ENCODE measurements at places on chromosomes 5 and 9.

DNA sequence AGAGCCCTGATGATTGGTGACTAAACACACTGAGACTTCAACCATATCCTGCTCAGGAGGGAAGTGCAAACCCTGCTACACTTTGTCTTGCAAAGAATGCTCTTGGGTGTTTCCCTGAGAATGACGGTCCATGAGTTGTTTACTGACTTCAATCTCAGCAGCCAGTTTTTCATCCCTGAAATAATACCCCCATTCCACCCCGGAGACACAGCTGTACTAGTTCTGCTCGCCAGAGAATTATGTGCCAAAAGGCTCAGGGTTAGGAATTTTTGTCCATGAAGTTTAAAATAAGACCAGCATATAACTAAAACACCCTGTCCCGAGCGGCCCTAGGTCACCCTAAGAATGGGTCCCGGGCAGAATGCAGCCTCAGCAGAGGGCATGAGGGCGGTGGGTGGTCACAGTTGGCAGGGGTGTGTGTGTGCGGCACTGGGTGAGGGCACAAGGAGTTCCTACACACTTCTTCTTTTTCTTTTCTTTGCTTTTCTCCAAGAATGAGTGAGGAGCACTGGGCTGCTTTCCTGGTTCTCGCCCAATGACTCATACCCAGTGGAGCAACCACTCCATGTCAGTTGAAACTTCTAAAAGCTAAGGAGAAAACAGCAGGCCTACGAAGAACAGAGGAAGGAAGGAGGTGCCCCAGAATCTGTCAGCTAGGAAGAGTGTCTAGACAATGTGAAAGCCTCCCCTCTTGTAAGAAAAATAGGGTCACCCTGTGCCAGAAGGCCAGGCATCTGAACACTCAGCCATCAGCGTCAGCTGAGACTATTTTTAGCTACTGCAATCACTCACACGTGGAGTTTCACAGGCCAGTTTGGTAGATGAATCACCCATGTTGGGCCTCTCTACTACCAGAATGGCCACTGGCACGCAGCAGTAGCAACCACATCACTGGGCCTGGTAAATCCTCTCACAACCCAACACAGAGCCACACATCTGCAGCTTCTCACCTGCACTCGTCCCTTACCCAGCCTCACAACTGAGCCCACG, 105.9 kb downstream of the DPYSL3 start:
- peak; percentile 94 for DNase-seq

DNA sequence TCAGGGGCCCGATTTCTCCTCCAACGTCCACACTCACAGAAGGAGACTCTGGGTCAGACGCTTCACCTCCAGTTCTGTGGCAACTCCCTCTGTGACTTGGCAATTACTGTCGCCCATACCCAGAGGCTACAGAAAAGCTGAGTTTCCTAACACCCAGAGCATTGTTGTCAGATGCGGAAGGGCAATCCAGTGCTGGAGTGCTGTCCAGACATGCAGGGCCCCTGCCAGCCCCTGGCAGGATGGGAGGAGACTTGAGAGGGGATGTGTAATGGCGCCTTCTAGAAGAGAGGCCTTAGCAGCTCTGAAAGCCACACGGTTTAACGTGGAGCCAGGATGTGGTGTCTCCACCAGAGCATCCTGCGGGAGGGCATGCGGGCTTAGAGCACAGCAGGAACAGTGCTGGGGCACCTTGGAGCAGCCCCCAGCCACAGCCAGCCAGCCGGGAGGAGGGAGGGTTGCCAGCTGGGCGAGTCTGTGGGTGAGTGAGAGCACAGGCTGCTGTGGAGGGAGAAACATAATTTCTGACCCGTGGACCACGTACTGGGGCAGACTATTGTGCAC, 139.4 kb upstream of the IRX1 start:
- DNase-seq: no peak

GRCh38 chr5:96922499-96923244, 13.2 kb upstream of the LNPEP start:
- DNase-seq: no peak

GRCh38 chr9:3879726-3880505, 354.1 kb upstream of the RFX3 start:
- DNase-seq: no peak

- DNase-seq: peak; percentile 57
Measured at GRCh38 chr9:89941875-89942274, 337.1 kb downstream of the GADD45G start.

DNA sequence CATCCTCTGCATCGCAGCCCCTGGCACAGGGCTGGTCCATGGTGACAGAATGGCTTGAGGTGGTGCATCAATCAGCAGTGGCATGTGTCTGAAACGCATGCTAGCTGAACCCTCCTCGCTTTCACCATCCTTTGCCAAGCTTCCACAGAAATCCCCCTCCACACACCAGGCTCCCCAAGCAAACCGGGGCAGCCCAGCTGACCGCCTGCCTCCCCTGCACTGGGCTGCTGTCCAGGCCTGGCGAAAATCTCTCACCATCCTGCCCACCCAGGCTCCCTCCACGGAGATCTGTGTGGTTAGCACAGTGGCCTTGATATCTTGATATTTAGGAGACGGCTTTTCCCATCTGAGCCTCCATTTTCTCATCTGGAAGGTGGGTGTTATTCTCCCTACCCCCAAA, 905 bp upstream of the HRH2 start:
- no peak for DNase-seq

GRCh38 chr9:91332546-91333231, 29.0 kb downstream of the AUH start:
- DNase-seq: no peak

DNA sequence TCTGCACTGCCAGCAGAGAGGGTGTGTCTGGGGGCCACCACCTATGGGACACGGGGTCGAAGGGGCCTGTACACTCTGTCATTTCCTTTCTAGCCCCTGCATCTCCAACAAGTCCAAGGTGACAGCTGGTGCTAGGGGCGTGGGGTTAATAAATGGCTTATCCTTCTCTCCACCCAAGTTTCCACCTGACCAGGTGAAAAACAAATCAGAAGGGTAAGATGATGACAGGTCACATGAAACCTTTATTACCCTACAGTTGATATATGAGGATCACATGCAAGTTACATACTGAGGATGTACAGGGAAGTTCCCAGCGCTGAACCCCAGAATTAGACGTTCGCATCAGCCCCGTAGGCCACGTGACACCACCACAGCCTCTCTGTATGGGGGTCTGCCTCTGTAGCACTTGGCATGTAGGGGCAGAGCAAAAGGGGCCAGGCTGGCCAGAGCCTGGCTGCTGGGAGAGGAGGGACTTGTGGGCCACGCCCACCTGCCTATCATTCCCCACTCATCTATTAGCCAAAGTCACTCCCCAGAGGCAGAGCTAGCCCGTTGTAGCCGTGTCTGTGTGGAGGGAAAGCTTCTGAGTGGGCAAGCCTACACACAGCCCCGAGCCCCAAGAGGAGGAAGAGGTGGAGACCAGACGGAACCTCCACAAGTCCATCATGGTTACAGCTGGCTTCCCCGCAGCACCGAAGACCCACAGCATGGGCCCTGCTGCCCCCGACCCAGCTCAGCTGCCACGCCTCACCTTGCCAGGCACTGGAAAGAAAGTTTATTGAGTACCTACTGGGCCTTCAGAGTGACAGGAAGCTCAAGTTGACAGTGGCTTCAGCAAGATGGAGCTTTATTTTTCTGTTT, 2.2 kb downstream of the TMEM141 start:
- no peak for DNase-seq

- peak; percentile 15 for DNase-seq
Measured at GRCh38 chr5:13477118-13477737, 467.3 kb downstream of the DNAH5 start.

- no peak for DNase-seq
Measured at GRCh38 chr9:95434116-95435073, 82.4 kb downstream of the PTCH1 start.

DNA sequence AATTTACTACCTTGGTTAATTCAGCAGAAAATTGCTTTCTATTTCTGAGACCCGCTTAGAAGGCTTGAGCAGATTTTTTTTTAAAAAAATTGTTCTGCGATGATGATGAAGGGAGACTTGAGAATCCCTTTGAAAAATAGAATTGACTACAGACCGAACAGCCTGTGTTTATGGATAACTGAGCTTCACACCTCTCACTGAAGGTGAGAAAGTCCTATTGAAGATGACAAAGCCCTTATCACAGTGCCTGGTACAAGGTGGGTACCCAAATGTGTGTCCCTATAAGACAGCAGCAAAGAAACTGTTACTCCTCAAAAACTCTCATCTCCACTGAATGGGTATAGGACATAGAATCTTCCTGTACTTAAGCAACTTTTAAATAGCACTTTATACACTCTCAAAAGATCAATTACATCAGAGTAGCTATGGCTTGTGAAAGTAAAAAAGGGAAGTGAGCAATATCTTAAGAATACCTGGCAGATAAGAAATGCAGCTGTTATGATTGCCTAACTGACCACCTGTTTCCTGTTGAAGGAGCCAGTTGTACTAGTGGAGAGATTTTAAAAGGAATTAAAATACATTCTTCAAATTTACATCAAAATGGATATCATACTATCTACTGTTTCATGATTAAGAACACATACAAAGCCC, 419.7 kb downstream of the CHSY3 start:
- no peak for DNase-seq

GRCh38 chr5:148382961-148383360, 797 bp upstream of the FBXO38 start:
- no peak for DNase-seq

DNA sequence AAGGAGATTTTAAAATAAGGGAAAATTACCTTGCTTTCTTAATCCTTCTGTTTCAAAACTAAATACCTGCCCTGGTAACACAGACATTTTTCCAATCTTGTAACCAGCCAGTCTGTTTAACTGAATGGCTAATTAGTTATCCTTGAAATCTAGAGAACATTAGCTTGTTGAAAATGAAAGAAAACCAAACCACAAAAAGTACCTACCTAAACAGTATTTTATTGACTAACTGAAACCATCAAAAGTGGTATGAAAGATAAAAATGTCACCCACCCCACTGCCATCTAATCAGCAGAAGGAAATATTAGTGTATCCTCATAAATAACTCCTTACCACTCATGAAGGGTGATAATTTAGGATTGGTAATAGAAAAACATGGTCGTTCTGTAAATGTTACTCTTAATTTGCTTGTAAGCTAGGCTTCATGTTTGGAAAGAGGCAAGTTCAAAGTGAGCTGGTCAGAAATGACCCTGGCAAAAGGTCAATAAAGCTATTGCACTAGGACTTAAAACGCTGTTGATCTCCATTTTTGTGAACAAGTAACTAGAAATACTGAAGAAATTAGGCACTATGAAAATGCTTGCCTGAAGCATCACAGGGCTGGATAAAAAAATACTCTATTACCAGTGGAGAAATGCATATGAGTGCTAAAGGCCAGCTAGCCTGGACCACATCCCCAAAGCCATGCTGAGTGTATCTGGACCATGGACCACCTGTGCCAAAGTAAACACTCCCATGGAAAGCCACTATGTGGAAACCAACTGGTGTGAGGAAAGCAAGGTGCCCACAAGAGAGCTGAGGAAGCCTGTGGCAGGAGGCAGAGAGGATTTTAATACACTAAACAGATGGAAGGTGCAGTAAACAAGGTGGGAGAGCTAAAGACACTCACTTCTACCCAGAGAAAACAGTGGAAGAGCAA, 8.4 kb downstream of the SEMA5A start:
- no peak for DNase-seq

All from GM04504 (cell line).